Cerebellar cortex (tissue), 1 donor: ENCODE measurements at places on chromosomes 16 and 17.

DNA sequence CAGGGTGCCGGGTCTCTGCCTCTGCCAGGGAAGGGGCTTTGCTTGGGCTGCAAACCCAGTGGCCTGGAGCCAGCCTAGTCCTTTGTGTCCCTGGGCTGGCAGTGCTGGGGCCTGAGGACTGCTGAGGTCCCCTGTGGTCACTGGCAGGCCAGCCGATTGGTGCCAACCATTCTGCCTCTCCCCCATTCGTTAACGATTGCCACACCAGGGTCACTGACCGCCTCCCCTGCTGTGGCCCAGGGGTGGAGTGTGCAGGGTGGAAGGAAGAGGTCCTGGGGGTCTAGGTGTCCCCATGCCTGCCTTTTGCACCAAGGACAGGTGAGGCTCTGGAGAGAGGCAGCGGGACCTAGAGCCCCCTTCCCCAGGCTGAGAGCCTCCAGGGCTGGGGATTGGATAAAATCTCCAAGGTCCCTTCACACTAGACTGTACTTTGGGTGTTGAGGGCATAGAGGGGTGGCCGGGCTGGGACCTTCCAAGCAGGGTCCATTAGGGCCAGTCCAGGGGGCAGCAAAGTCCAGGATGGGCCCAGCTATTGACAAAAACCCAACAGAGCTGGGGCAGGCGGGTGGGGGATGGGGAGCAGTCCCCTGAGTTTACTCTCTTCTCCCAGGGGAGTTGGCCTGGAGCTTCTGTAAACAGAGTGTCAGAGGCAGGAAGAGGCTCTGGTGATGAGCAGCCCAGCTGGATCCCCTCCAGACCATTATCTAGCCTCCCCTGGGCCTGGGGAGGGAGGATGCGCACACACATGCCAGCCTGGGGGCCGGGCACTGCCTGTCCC lies 1.1 kb downstream of the VASN start:
- no peak for DNase-seq

GRCh38 chr16:15811481-15812400 lies 45.1 kb downstream of the MYH11 start:
- DNase-seq, result no peak

DNA sequence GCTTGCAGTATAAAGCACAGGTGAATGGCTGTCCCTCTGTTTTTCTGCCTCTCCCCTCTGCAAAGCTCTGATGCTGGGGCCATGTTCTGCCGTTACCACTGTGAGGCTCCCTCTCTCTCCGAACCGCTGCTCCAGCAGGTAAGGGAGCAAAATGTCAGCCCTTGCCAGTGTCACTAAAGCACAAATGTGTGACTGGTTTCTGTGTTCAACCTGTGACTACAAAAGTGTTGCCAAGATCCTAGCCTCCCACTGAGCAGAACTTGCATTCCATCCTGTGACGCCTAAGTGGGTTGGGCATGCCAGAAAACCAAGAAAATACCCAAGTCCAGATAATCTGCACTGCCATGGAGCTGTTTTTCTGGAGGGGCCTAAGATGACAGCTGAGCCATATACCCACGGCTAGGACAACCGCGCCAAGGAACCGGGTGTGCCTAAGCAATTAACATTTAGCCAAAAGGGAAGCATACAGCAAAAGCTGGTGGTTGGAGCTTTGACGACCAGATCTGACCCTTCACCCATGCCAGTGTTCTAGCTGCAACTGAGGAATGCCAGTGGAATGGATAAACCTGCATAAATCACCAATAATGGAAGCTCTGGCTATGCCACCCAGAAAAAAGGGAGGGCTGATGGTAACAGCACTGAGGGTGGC lies 35.0 kb downstream of the PSME3IP1 start:
- peak; percentile 50 for DNase-seq

GRCh38 chr16:17155485-17155884 lies 315.3 kb downstream of the XYLT1 start:
- no peak for DNase-seq

DNA sequence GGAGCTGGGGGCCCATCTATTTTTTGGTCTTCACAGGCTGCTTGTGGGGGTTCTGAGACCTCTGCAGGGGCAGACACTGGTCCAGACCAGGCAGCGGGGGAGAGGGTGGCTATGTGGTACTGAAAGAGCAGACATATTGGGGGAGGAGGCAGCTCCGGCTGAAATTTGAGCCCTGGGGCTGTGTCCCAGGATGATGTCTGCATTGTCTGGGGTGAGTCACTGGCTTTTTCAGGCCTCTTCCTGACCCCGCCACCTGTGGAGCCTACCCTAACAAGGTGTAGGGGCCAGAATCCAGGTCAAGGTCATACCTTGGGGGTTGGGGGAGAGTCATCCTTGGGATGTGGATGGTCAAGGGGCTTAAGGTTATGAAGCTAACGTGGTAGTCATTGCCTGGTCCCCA lies 2.4 kb downstream of the CORO6 start:
- no peak for DNase-seq

DNA sequence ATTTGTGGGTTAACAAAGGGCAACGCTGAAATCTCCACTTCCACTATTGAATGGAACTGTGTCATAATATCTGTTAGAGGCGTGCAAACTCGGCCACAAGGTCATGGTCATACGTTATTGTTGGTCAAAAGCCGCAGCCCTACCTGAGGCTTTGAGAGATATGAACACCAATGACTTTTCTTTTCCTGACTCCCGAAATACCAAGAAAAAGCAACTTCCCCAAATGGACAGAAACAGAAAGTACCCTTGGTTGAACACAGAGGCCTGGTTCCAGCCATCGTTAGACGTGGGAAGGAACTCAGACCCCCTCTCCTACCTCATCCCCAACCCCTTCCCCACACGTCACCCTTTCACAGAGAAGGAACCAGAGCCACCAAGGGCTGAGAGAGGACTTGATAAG lies 1.4 kb upstream of the PIK3R5 start:
- DNase-seq, result no peak
